Suprapubic skin (tissue), 4 donors: ENCODE measurements at places on chromosomes 1 and 21. TPM values are rescaled to one million over a fixed set of nuclear protein-coding genes. Genes with fewer than 3 reads are reported as not detected.
A peak's percentile ranks its signal among the peaks of the same experiment; 100 is the strongest.

Gene RUNX1
- total RNA-seq: 15.4 TPM

Gene KRTAP19-1
- 6.8 TPM for total RNA-seq

Gene FCRLB
- 0.72 TPM for total RNA-seq

Gene CD1B
- total RNA-seq: not detected

Gene GNAI3
- 8.3 TPM for total RNA-seq

Gene CFHR4
- total RNA-seq: not detected

Gene CPTP
- total RNA-seq: 51.1 TPM

Gene KPRP
- total RNA-seq: 138 TPM

Gene ERICH3
- total RNA-seq: not detected

DNA sequence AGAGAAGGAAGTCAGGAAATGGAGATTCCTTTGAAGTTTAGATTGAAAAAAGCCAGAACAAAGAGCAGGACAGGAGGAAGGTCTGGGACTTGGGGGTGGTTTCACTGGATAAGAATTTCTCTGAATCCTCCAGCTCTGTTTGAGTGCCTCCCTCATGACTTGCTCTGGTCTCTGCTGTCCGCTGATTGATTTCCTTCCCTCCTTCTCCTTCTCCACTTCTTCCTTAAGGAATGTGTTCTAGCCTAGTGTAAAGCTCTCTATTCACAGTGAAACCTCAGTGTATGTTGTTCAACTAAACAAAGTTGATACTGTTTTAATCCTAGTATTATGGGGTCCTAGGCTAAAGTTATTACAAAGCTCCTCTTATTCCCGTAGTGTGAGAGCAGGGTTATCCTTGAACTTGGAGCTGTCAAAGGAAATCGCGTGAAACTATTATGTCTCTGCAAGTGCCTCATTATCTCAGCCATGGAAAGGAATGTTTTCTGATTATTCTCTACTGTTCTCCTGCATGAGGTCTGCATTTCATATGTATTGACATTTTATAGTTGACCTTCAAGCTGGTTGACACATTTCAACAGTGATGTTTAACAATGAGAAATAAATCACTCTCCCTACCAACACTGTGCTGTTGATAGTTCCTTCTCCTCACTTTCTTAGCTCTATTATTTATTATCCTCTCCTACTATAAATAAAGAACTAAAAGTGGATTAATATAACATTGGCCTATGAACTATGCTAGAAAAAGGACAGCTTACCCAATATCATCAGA is 82.7 kb upstream of the KCTD3 start:
- no peak overlapping the region for H3K4me3 ChIP-seq
- no peaks in the 10 kb centered on the region for H3K4me1 ChIP-seq
- no peak for DNase-seq
- H3K27ac ChIP-seq: no peak overlapping the region
- H3K27me3 ChIP-seq: no peaks in the 10 kb centered on the region

DNA sequence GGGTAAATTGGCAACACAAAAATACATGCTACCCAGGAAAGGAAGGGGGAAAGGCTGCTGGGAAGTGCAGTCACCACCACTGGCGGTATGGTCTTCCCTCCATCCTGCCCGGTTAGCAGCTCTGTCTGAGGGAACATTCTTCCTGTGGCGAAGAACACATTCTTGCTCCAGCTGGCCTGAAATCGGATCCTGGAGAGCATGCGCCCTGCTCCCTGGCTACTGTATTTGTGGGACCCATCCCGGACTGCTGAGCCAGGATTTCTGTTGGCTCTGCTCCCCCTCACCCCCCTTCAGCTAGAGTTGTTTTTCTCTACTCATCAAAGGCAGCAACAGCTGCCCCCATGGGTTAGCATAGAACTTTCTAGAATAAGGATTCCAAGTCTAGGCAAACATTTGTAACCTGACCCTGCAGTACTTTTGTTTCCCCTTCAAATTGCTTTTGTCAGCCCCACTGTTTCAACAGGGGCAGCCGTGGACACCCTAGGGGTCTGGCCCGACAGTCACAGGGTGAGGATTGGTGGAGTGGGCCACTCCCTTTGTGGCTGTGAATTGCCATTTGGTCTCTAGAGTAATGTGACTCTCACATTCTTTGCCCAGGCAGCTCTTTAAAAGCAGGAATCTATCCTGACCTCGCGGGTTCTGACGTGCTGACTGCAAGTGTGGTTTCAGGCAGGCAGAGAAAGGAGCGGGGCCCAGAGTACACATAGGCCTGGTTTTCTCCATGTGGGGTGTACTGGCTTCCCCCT is 157.7 kb downstream of the TOMM20 start:
- H3K27me3 ChIP-seq: no peaks in the 10 kb centered on the region
- no peak overlapping the region for H3K4me3 ChIP-seq
- H3K4me1 ChIP-seq: peaks cover 53% of the 10 kb centered on the region
- peak overlapping the region; percentile 87 for H3K27ac ChIP-seq
- no peaks in the 10 kb centered on the region for H3K36me3 ChIP-seq
- DNase-seq: peak; percentile 84

DNA sequence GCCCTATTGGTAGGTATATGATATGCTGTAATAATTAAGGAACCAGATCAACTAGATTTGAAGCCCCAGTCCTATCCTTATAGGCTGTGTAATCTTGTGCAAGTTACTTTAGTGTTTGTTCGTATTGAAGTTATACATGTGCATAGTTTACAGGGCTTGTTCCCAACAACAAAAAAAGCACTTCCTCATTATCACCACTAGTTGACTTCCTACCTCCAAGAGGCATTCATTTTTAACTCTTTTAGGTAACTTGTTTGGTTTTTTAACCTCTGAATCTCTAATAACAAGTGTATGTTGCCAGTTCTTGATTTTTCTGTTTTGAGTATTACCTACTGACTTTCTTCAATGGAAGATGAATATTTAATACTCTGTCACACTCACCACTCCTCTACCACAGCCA is 71.9 kb downstream of the ST3GAL3 start:
- H3K36me3 ChIP-seq: no peaks in the 10 kb centered on the region
- no peaks in the 10 kb centered on the region for H3K27me3 ChIP-seq
- no peak for DNase-seq

GRCh38 chr21:35922618-35923017 is 137.7 kb downstream of the SETD4 start:
- DNase-seq: no peak
- H3K4me3 ChIP-seq: no peak overlapping the region
- H3K36me3 ChIP-seq: no peaks in the 10 kb centered on the region
- no peaks in the 10 kb centered on the region for H3K27me3 ChIP-seq
- H3K27ac ChIP-seq: peak overlapping the region; percentile 47
- H3K4me1 ChIP-seq: peaks cover 16% of the 10 kb centered on the region

GRCh38 chr1:87799451-87799850 is 470.8 kb downstream of the LMO4 start:
- DNase-seq: no peak
- no peaks in the 10 kb centered on the region for H3K4me1 ChIP-seq
- no peak overlapping the region for H3K27ac ChIP-seq
- no peaks in the 10 kb centered on the region for H3K27me3 ChIP-seq
- no peak overlapping the region for H3K4me3 ChIP-seq

GRCh38 chr1:205716371-205717132 is 33.4 kb downstream of the NUCKS1 start:
- H3K27ac ChIP-seq: no peak overlapping the region
- DNase-seq: no peak
- H3K4me3 ChIP-seq: no peak overlapping the region
- H3K36me3 ChIP-seq: peaks cover 60% of the 10 kb centered on the region
- H3K27me3 ChIP-seq: no peaks in the 10 kb centered on the region
- H3K4me1 ChIP-seq: peaks cover 6% of the 10 kb centered on the region

GRCh38 chr1:23624440-23624839 is 65.1 kb upstream of the ID3 start:
- peaks cover 7% of the 10 kb centered on the region for H3K4me1 ChIP-seq
- DNase-seq: no peak
- H3K27ac ChIP-seq: no peak overlapping the region

DNA sequence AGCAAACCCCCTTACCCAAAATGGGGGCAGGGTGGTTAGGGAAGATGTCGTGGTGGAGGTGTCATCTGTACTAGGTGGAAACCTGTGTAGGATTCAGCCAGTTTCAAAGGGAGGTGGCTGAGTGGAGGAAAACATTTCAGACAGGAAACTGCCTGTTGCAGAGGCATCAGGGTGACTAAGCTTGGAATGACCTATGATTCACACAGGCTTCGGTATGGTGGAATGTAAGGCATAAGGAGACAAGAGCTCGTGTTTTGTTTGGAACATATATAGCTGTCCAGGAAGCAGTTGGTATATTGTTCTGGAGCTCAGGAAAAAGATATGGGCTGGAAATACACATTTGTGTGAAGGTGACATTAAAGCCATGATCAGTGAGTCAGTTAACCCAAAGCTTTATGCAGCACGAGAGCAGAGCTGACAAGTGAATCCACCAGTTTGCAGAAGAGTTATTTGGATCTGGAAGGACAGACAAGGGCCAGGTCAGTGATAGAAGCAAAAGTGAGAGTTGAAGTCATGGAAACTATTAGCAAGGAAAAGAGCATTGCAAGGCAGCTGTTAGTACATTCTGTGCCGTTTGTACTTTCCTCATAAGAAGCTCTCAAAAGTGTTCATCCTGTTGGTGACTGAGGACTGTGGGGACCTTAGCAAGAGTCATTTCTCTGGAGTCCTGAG is 12.2 kb downstream of the UTP25 start:
- DNase-seq: no peak
- no peaks in the 10 kb centered on the region for H3K27me3 ChIP-seq
- H3K27ac ChIP-seq: peak overlapping the region; percentile 18
- no peak overlapping the region for H3K4me3 ChIP-seq
- peaks cover 13% of the 10 kb centered on the region for H3K4me1 ChIP-seq

DNA sequence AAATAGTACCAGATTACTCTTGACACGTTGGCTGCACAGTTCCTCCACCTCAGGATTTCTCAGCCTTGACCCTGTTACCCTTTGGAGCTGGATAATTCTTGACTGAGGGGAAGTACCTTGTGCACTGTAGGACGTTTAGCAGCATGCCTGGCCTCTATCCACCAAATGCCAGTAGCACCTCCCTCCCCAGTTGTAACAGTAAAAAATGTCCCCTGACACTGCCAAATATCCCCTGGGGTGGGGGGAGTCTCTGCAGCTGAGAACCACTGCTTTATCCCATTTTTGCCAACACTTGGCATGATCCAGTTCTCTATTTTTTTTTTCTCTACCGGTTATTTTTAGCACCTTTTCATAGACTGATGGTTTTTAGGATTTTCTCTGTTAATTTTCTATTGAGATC is 34.0 kb downstream of the C1orf198 start:
- no peak for DNase-seq
- H3K27me3 ChIP-seq: no peaks in the 10 kb centered on the region
- peaks cover 13% of the 10 kb centered on the region for H3K36me3 ChIP-seq
- H3K4me3 ChIP-seq: no peak overlapping the region
- no peak overlapping the region for H3K27ac ChIP-seq
- peaks cover 14% of the 10 kb centered on the region for H3K4me1 ChIP-seq
